ENCODE measurements at places on chromosomes 4 and X.

DNA sequence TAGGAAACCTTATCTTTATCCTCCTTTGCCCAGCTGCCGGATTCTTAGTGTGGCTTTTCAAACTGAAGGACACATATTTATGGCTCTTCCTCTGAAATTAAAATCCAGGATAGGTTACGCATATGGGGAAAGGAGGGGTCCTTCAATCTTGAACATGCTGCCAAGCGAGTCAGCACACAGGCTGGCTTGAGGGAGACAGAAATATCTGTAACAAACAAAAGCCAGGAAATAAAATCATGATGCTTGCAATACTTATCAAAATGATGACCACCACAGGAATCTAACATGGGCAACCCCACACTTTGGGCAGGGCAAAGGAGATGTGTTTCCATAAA, 196.4 kb upstream of the LDB2 start:
- no peak for DNase-seq

DNA sequence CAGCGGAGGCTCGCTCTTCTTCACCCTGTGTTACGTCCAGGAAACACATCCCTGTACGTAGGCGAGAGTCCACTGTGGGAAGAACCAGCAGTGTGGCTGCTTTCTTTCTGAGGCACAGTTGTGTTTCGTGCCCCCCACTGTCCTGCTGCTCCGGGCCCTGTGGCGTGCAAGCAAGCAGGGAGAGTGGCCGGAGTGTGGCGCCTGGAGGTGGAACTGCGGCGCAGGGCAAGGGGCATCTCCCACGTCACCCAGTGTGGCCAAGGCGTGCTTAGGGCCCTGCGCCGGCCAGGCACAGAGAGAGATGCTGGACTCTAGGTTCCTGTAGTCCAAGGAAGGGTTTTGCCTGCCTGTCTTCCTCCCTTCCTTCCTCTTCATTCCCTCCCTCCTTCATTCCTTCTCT, 13.3 kb upstream of the PSAPL1 start:
- no peak for DNase-seq

- DNase-seq: no peak
Observed at GRCh38 chrX:87941841-87942240, 424.2 kb downstream of the KLHL4 start.

DNA sequence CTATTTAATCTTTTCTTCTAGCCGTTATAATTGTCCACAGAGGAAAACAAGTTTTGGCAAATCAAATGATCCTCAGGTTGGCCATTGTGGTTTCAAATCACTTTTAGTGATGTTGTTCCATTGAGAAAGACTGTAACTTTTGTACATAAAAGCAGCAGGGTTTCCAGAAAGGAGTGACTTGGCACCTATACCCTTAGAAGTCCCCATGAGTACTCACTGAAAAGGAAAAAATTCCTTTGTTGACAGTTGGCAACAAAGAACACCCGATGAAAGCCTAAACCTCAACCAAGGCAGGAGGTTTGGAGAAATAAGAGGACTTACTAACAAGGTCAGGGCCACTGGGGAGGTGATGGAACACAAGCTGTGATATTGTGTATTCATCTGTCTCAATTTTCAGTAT, 474.4 kb downstream of the RAPGEF2 start:
- DNase-seq: no peak

- DNase-seq: no peak
Observed at GRCh38 chr4:85448906-85449890, 25.8 kb upstream of the ARHGAP24 start.

DNA sequence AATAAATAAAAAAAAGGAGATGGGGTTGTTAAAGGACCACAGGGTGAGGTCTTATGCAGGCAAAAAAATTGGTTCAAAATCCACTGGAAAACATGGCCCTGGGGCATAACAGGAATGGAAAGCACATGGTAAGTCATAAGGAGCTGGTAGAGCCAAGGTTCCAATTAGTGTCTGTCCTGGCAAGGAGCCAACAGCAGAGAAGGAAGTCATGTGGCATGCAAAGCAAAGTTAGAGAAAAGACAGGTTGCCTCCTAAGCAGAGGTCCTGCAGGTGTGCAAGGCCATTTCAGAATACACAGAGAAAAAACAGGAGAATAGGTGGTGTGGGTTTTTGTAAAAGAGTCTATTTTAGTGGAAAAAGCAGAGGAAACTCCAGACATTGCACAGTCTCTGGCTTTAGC, 1881.7 kb downstream of the ARAP2 start:
- peak; percentile 4 for DNase-seq

Measured in HFF-Myc (cell line).